ENCODE measurements at places on chromosomes 6 and 20.

DNA sequence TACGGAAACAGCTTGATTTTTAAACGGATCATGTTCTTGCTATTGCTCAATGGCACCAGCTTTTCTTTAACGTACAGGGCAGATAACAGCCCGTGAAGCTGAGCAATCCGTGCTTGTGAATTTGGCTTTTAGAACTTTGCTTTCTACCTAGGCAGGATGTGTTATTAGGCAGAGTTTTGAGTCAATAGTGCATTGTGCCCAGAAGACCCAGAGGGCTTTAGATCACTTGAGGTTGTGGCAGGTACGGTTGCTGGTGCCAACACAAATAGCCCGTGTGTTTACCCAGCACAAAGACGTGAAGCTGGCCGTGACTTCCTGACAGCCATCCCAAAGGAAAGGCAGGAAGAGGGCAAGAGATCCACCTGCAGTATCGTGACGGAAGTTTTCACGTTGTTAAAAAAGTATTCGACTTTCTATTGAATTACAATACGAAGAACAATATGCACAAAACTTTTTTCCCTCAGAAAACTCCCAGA, 117.4 kb upstream of the FRMD1 start:
- DNase-seq = no peak

GRCh38 chr6:99607416-99608036, 893 bp downstream of the PRDM13 start:
- no peak for DNase-seq

GRCh38 chr6:100889351-100889750, 8.2 kb upstream of the ASCC3 start:
- DNase-seq = no peak

DNA sequence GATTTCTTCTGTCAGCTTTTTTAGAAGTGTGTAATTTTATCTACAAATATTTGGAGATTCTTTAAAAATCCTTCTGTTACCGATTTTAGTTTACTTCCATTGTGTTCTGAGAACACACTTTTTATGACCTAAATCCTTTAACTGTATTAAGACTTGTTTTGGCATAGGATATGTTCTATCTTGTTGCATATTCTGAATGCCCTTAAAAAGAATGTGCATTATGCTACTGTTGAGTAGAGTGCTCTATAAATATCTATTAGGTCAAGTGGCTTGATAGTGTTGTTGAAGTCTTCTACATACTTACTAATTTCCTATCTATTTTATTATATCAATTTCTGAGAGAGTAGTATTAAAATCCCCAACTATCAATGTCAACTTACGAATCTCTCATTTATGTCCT, 502.2 kb downstream of the MAFB start:
- no peak for DNase-seq

DNA sequence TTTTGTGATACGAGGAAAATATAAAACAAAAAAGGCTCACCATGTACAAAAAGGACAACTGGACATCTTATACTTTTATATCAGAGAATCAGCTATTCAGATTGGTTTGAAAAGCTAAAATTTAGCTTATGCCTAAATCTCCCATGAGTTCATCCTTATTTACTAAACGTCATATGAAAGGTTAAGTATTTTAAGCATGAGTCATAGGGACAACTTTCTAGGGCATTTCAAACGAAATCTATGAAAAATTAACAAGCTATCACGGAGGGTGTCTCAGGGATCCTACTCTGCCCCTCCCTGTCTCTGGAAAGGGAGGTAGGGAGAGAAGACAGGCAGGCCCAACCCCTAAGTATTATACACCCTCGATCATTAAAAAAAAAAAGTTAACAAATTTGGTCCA, 124.1 kb upstream of the LOC128125822 start:
- no peak for DNase-seq

GRCh38 chr20:34566978-34567891, 8.7 kb downstream of the MAP1LC3A start:
- no peak for DNase-seq

- no peak for DNase-seq
Measured at GRCh38 chr20:9200620-9201019, 131.7 kb downstream of the PLCB4 start.

DNA sequence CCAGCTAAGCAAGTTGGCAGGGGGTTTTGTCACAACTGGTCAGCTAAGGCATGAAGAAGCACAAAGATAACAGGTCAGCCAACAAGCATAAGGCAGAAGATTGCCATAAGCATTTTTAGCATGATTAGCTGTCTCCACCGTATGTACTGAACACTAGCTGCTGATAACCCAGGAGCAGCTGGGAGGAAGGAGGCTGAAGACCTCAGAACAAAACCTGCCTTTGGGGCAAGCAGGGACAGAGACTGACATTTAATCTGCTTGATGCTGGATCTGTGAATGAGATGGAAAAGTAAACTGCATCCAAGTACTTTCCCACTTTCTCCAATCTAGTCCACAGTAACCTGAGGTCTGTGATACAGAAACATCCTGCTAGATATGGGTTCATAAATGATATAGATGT, 353.0 kb upstream of the MAP3K7 start:
- DNase-seq = no peak

GRCh38 chr20:53899351-53900167, 170.8 kb downstream of the BCAS1 start:
- peak; percentile 80 for DNase-seq

DNA sequence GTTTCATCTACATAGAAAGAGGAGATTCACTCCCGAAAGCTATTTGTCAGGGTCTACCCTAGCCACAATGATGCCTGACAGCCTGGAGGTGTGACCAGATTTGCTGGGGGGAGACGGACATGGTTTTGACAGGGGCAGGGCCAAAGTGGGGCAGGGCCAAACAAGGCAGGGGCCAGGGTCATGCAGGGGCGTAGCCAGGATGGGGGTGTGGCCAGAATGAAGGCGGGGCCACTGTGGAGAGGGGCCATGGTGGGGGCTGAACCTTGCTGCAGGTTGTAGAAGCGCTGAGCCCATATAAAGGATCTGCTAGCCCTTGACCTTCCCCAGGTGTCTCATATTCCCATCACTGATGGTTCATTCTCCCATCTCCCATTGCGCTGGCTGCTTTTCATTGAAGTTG, 184.1 kb upstream of the SULF2 start:
- no peak for DNase-seq

GRCh38 chr6:52364480-52365166, 2.7 kb downstream of the PAQR8 start:
- DNase-seq = no peak

DNA sequence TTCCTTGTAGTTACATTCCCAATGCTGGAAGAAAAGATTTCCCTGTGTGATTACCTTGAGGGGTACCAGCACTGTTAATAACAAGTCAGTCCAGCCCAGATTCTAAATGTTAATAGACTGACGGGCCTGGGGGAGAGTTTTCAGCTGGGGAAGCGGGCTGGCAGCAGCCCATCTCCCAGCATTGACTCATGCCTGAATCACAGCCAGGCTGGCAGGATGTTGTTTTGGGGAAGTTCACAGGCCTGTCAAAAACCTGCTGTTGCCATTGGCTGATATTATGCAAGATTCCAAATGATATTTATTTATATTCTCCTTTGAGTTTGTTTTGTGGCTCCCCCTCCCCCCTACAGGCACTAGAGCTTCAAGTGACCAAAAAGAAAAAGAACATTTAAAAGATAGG, 213.9 kb upstream of the CNR1 start:
- no peak for DNase-seq

DNA sequence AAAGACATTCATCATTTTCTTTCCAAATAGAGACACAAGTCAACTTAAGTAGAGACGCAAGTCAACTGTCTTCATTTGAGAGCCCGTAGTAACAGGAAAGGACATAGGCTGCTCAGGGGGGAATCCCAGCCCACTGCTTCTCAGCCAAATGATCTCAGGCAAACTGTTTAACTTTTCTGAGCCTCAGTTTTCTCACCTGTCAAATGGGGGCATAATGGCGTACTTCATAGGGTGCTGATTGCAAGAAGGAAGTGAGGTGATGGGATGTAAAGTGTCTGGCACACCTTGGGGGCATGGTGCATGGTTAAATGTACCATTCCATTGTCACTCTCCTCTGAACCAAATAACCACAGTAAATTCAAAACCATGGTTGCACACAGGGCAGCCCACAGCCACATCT, 96.5 kb downstream of the EYA2 start:
- DNase-seq = no peak

DNA sequence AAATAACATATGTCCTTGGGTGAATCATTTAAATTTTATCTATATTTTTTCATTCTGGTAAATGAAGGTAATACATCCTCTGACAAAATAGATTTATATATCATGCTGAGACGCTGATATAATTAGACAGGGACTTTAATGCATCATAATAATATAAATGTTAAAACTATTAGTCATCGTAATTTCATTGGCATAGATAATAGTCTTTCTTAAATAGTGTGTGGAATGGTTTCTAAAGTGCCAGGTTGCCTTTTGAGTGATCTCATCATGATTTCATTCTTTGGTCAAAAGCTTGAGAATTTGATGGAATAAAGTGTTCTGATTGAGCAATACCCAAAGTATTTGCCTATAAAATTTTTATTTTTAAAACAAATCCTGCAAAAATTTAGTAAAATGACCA, 43.2 kb upstream of the BMP5 start:
- DNase-seq = no peak

- no peak for DNase-seq
Measured at GRCh38 chr6:41654698-41655151, 16.5 kb downstream of the MDFI start.

DNA sequence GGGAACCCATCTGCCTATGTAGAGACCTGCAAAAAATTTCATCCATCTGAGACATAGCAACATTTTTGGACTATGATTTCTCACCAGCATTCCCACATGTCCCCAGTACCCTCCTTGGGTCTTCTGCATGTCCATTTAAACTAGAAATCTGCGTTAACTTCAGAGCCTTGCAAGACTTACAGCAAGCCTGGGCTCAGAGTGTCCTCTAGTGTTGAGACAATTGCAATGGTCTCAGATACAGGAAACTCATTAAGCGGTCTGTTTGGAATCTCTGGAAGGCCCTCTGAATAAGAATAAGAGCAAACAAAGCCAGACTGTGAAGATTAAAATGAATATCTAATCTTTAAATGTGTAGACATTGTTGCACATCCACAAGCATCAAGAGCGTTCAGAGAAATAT, 20.5 kb upstream of the PI3 start:
- DNase-seq = no peak

- DNase-seq = no peak
Measured at GRCh38 chr6:69820438-69820837, 23.6 kb upstream of the LMBRD1 start.

DNA sequence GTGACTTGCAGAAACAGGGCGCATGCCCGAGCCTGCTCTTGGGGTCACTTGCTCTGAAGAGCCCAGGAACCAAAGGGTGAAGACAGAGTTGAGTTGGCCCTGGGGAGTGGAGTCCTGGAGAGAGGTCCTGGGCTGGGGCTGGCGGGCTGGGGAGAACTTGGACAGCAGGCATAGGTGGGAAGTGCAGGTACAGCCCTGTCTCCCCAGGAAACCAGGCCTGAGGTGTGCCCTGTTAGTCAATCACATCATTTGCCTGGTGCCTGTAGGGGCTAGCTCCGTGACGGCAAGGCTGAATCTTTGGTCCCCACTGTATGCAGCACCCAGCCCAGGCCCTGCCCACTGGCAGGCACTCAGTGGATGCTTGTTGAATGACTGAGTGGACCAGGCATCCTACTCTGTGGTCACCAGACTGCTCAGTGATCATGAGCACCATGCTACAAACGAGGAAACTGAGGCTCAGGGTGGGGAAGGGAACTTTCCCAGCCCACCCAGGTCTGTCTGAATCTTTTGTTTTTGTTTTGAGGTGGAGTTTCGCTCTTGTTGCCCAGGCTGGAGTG, 15.6 kb upstream of the NOL4L start:
- DNase-seq = no peak

DNA sequence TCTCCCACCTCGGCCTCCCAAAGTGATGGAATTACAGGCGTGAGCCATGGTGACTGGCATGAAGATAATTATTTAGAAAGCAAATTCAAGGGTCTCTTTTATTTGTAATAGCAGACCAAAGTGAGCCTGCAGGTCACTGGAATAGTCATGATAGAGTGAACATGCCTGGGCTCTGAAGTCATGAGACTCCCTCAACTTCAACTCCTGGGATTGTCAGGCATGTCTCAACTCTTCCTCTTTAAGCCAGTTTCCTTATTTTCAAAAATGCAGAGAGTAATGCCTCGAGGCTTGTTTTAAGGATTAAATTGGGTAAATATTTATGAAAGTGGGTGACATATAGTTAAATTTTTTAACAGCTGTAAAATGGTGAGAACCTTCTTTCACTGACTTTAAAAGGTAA, 22.7 kb upstream of the HECA start:
- no peak for DNase-seq

- no peak for DNase-seq
Measured at GRCh38 chr20:58293453-58293852, 16.1 kb upstream of the RAB22A start.

GRCh38 chr6:167338541-167339117, 13.7 kb downstream of the TTLL2 start:
- no peak for DNase-seq

DNA sequence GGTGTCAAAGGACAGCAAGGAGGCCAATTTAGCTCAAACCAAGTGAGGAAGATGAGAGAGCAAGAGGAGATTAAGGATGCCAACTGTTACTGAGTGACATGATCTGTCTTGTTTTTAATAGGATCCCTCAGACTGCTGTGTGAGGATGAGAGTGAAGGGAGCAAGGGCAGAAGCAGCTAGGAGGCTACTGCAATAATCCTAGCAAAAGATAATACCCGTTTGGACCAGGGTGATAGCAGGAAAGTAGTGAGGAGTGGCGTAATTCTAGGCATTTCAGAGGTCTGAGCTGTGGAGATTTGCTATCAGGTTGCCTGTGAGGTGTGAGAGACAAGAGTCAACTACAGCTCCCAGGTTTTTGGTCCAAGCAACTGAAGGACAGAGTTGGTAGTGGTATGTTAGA, 14.7 kb downstream of the UBE2V1 start:
- no peak for DNase-seq

GRCh38 chr20:3727401-3728021, 5.0 kb upstream of the HSPA12B start:
- DNase-seq = no peak

DNA sequence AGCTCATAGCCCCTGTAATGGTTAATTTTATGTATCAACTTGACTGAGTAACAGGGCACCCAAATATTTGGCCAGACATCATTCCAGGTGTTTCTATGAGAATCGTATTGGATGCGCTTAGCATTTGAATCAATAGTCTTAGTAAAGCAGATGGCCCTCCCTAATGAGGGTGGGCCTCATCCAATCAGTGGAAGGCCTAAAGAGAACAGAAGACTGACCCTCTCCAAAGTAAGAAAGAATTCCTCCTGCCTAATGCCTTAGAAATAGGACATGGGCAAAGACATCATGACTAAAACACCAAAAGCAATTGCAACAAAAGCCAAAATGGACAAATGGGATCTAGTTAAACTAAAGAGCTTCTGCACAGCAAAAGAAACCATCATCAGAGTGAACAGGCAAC, 352.5 kb upstream of the SASH1 start:
- DNase-seq = no peak

- peak; percentile 72 for DNase-seq
Measured at GRCh38 chr6:118650582-118651281, 659 bp downstream of the CEP85L start.

DNA sequence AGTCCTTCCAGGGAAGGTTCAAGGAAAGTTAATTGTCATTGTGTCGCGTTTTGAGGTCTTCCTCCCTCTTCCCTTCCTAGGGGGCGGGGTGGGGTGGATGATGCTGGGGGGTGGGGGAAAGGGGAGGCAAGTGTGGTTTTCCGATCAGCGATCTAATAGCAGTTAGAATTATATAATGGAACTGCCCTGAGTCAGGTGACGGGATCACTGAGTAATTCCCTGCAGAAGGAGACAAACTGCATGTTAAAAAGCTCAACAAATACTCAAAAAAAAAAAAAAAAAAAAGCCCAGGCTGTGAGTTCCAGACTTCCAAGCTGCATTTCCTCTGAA, 240.4 kb downstream of the PHACTR1 start:
- no peak for DNase-seq
